Lung microvascular endothelial cell (primary cell): ENCODE measurements at places on chromosomes 1 and 21. TPM values are rescaled to one million over a fixed set of nuclear protein-coding genes. Genes with fewer than 3 reads are reported as not detected.

Gene HUNK
- total RNA-seq, result under 0.01 TPM in 2 replicates

Gene USH2A
- total RNA-seq, result not detected in 2 replicates

Gene BNIPL
- total RNA-seq, result under 0.01 and 0.20 TPM in 2 replicates

Gene CNR2
- total RNA-seq, result not detected in 2 replicates

Gene AGMAT
- total RNA-seq, result under 0.01 and 0.44 TPM in 2 replicates

Gene TRABD2B
- total RNA-seq, result not detected in 2 replicates

Gene S100A8
- not detected in 2 replicates for total RNA-seq
